ENCODE measurements at places on chromosomes 3 and 15. TPM values are rescaled to one million over a fixed set of nuclear protein-coding genes. Genes with fewer than 3 reads are reported as not detected.

The ZMYND10 gene
- total RNA-seq = 14.2 TPM

The CFAP100 gene
- not detected for total RNA-seq

DNA sequence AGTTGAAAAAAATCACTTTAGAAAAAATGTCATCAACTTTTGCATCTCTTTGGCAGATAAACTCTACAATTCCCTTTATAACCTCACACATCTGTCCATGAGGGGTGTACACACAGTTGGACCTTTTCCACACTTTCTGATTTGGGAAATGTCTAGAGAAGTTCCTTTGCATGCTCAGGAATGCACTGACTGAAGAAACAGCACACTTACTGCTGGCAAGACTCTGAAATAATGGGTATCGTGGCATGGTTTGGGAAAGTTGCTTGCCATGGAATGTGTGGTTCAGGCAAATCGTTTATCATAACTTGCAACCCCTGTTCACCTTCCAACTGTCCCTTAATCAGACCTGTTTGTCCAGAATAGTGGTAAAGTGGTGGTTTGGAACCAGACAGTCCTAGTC, 135.3 kb upstream of the TGFBR2 start:
- H3K36me3 ChIP-seq = no peaks in the 10 kb centered on the region
- H3K4me1 ChIP-seq = no peaks in the 10 kb centered on the region
- no peak overlapping the region for H3K4me3 ChIP-seq

- no peak overlapping the region for H3K4me3 ChIP-seq
- no peak overlapping the region for H3K27ac ChIP-seq
- no peaks in the 10 kb centered on the region for H3K27me3 ChIP-seq
Observed at GRCh38 chr3:99669879-99670555, 31.6 kb downstream of the COL8A1 start.

DNA sequence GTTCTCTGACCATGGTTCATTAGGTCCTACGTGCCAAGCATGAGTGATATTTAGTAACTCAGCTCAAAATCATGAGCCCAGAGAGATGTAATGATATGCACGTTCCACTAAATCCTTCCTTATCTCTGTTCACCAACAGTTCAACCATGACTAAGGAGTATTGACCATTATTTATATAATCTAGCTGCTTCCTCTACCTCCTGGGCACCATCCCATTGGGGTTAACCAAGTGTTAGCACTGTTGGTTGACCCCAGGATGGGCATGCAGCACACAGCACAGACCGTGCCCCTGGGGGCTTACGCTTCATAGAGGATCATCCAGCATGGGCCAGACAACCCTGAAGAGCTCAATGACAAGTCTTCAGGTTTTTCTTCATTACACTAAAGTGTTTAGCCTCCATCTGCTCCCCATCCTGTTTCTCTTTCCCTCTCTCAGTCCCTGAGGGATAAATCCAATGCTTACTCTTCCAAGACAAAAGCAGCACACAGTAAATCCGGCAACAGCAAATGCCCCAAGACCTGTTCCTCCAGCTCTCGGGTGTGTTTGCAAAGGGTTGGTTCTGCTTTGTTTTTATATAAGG, 10.4 kb downstream of the FAM174B start:
- no peak overlapping the region for H3K4me3 ChIP-seq
- no peak for DNase-seq
- no peaks in the 10 kb centered on the region for H3K36me3 ChIP-seq
- no peak overlapping the region for H3K27ac ChIP-seq
- H3K27me3 ChIP-seq = no peaks in the 10 kb centered on the region

DNA sequence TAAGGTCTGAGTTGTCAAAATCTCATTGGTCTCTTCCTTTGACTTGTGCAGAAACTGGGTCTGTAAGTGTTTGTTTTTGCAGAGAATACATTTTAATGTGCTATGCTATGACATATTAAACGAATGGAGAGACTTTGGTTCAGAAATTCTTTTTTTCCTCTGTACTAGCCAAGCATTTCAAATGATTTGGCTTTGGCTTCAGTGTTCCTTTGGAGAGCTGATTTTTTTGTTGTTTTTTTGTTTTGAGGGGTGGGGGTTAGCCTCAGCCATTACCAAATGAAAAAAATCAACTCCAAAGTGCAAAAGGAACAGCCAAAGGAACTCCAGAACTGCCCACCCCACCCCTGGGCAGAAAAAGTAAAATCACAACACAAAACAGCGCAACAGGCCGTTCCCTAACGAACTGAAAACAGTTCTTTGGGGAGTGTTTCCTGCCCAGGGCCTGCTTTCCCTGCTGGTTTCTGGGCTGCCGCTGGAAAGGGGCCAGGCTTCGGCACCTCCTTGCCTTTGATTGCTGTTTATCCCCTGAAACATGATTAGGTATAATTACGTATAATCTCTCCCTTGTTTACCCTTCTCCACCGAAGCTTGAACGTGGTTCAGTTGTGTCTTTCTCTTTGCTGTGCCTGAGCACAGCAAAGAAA, 57.6 kb upstream of the NEO1 start:
- H3K27me3 ChIP-seq = no peaks in the 10 kb centered on the region
- DNase-seq = no peak
- no peak overlapping the region for H3K4me3 ChIP-seq
- no peak overlapping the region for H3K27ac ChIP-seq
- no peaks in the 10 kb centered on the region for H3K4me1 ChIP-seq

DNA sequence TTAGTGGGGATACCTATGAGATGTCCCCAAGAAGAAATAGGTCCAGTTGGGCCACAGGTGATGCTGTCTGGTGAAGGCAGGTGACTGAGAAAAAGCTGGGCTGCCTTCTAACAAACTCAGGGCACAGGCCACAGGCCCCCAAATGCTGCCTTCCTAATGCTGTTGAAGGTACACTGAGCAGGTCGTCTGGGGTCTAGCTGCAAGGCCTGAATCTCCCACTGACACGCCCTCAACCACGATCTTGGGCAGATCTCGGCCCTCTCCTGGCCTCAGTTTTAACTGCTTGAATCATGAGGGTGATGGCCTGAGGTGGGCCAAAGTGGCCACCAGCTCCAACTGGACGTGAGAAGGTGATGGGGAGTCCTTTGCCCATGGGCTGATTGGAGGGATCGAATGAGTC, 2.1 kb upstream of the ACSBG1 start:
- no peaks in the 10 kb centered on the region for H3K36me3 ChIP-seq
- H3K4me1 ChIP-seq = no peaks in the 10 kb centered on the region
- no peak overlapping the region for H3K27ac ChIP-seq

DNA sequence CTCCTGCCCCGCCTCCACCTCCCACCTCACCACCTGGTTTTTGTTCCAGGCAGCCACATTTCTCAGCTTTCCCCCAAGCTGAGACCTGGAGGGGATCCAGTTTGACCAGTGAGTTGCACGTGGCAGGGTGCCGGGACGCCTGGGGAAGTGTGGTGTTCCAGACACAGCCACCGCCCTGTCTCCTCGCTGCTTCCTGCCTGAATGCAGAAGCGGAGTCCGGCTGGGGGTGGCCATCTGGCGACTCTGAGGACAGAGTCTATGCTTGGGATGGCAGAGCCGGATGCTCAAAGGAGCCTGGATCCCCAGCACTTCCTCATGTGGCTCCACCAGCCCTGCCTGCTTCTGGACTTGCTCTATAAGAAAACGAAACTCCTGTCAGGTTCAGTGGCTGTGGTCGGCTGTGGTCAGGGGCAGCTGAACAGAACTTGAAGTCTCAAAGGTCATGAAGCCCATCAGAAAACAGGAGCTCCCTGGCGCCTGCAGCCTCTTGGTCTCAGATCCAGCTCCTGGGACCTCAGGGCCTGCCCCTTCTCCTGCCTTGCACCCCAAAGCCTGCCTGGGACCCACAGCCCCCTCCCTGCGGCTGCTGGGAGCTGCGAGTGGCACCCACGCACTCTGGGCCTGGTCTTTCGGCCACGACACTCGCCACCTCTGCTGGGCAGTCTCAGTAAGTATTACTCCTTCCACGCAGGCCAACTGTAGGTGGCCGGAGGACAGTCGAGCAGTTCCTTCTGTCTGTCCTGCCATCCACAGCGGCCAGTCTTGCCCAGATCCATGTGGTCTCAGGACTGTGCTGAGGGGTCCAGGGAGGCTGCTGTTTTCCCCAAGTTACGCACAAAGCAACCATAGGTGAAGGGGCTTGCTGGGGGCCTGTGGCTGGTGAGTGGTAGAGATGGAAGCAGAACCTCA, 112.8 kb upstream of the MEF2A start:
- H3K36me3 ChIP-seq = no peaks in the 10 kb centered on the region
- H3K4me1 ChIP-seq = peaks cover 13% of the 10 kb centered on the region
- no peak overlapping the region for H3K4me3 ChIP-seq
- no peak for DNase-seq
